ENCODE measurements at places on chromosomes 6 and 20.

- no peak for DNase-seq
These were observed 11.5 kb downstream of the PSMG4 start for GRCh38 chr6:3270258-3270657.

DNA sequence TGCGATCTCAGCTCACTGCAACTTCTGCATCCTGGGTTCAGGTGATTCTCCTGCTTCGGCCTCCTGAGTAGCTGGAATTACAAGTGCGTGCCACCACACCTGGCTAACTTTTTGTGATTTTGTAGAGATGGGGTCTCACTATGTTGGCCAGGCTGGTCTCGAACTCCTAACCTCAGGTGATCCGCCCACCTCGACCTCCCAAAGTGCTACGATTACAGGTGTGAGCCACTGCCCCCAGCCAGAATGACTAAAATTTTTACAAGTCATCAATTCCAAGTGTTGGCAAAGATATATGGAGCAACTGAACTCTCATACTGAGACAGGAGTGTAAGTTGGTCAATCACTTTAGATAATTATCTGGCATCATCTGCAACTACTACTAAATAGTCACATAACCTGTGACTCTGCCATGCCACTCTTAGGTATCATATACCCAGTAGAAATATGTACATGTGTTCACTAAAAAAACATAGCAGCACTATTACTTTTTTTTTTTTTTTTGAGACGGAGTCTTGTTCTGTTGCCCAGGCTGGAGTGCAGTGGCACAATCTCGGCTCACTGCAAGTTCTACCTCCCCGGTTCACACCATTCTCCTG, 3.0 kb downstream of the EIF6 start:
- no peak for DNase-seq

DNA sequence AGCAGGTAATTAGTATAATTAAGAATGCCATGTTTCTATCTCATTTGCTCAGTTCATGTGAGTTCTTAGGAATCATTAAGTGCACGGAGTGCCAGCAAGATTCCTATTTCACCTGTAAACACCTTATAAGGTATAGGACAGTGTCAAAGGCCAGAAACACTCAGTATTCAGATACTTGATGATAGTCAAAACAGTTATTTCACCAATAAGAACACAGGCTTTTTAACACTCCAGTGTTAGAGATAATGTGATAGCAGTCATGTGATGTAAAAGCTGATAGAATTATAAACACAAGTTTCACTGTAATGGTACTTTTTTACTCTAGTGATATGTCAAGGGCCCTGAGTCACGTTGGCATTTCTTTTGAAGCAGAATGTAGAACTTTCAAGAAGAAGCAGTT, at the start of gene GPRC6A:
GPRC6A (minus strand) TSS at position 101 of the 400 bp plus-strand sequence; CDS start at position 31, 70 bp downstream.
- no peak for DNase-seq

- no peak for DNase-seq
These were observed 143.1 kb upstream of the ESR1 start for GRCh38 chr6:151664390-151664789.

DNA sequence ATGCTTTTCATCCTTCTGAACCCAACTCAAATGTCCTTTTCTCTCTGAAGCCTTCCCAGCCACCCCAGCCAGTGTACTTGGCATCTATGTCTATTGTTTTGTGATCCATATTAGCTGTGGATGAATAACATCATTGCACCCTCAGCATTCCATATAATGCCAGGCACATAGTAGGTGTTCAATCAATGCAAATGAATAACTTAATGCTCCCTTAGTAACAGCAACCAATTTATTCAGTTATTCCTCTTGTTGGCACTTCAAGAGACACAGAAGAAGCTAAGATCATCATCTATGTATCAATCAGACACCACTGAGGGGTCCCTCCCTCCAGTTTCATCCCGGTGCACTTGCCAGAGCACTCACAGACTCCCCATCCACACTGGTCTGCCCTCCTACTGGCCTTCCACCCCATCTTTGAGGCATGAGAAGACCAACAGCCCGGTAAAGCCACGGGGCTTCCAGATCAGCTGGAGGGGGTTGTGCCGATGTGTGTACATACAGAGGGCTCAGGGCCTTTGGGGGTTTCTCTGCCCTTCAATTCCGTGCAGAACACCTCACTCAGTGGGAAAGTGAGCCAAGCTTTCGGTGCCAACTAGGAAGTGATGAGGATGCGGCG, 2.4 kb upstream of the TAF8 start:
- DNase-seq: no peak

- no peak for DNase-seq
These were observed 29.6 kb upstream of the CRIP3 start for GRCh38 chr6:43338243-43338642.

DNA sequence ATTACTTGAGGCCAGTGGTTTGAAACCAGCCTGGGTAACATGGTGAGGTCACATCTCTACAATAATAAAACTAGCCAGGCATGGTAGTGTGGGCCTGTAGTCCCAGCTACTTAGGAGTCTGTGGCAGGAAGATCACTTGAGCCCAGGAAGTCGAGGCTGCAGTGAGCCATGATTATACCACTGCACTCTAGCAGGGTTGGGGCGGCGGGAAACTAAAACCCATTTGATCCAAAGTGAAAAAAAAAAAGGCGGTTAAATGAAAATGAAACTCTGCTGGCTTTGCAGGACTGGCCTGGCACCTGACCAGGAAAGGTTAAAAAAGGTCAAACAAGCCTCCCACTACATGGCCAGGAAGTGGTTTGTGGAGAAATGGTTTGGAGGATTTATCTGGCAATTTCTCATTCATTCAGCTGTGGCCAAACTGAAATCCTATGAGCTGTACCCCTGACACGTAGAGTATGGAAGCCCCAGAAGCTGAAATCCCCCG, 36.6 kb downstream of the MTRES1 start:
- no peak for DNase-seq

- no peak for DNase-seq
These were observed 25.0 kb downstream of the TAB2 start for GRCh38 chr6:149342525-149342924.

DNA sequence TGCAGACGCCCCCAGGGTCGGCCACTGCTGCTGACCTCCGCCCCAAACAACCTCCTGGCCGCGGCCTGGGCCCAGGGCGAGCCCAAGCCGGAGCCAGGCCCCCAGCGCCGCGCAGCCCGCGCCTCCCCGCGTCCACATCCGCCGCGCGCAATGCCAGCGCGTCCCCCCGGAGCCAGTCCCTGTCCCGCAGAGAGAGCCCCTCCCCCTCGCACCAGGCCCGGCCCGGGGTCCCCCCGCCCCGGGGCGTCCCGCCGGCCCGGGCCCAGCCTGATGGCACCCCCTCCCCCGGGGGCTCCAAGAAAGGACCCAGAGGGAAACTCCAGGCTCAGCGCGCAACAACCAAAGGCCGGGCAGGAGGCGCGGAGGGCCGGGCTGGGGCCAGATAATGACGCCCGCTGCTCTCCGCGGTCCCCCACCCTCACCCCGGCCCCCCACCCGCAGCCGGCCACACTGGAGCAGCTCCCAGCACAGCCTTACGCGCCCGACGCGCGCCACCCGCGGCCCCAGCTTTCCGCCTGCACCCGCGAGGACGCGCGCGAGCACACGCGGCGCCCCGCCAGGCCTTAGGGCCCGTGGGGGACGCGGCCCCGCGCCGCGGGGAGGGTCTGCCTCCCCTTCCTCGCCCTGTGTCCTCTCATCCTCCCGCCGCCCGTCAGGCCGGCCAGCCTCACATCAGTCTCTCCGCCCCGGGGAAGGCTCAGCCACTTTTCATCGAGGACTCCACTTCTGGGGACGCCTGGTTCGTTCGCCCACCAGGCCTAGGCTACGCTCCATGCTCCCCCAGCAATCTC, 12.9 kb upstream of the SLC22A7 start:
- no peak for DNase-seq

DNA sequence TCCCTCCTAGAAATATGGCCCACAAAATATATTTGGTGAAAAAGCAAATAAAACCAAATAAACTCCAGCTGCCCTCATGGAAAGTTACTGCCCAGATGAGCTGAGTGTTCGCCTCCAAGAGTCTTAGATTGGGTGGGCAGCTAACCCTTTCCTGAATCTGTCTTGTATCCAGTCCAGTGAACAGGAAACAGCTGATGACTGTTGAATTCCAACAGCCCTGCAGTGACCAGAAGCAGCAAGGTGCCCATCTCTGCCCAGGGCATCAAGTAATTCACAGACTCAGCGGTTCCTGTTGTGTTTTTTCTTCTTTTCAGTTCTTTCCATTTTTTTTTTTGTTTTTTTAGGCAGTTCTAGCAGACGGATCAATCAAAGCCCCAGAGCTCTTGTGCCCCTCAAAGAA, 199.2 kb downstream of the UBE3D start:
- no peak for DNase-seq

DNA sequence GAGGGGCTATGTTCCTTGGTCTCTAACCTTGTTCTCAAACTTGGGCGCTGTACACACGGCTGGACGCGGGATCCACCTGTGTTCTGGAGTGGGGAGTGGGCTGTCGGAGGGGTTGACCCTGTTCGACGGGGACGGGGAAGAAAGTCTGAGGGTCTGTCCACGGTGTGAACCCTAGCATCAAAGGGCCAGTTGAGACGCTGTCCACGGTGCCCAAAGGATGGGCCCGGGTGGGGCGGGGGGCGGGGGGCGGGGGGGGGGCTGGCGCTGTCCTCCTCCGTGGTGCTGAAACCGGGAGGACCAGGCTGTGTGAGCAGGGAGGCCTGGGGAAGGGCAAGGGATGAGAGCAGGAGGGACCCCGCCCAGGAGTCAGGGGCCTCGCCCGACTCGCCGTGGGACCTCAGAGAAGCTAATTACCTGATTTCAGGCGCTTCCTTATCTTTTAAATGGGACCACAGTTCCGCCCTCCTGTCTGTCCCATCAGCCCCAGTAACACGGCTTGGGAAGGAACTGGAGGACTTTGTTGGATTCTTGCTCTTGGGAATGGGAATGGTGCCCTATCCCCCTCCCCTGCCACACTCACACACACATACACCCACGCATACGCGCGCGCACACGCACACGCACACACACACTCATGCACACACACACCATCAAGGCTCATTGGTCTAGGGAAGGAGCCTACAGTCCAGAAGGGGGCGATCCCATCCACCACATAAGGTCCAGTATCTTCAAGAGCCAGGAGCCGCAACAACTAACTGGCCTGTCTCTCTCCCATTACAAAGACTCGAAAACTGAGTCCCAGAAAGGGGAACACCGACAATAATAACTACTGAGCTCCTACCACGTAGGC, 1.0 kb upstream of the VSTM2L start:
- DNase-seq: no peak

GRCh38 chr6:6843057-6843627, 254.6 kb downstream of the LY86 start:
- no peak for DNase-seq

GRCh38 chr6:139962654-139963347, 588.4 kb upstream of the CITED2 start:
- DNase-seq: no peak

DNA sequence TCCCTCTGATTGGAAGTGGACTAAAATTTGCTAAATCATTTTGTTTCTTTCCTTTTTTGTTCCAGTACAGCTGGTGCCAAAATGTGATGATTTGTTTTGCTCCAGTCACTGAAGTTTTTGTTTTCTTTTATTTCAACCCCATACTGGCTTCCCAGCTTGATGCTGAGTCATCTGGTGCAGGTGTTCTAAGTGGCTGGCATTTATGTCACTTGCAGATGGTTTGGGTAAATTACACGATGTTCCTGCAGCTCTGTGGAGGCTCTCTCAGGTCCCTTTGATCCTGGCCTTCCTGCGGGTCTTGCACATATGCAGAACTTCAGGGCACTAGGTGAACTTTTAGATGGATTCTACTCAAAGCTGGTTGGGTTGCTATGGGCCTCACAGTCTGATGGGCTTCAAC, 577.7 kb downstream of the HAO1 start:
- no peak for DNase-seq
